ENCODE measurements at places on chromosomes 12 and 14.

- H3K4me1 ChIP-seq: peaks cover 19% of the 10 kb centered on the region
- no peaks in the 10 kb centered on the region for H3K36me3 ChIP-seq
- H3K27ac ChIP-seq: no peak overlapping the region
- no peak overlapping the region for H3K4me3 ChIP-seq
- H3K27me3 ChIP-seq: peaks cover 17% of the 10 kb centered on the region
- DNase-seq: no peak
Measured at GRCh38 chr12:124604264-124604680, 36.9 kb upstream of the NCOR2 start.

GRCh38 chr12:63940310-63941005, 96.0 kb downstream of the SRGAP1 start:
- no peaks in the 10 kb centered on the region for H3K27me3 ChIP-seq
- DNase-seq: no peak
- H3K27ac ChIP-seq: no peak overlapping the region
- peaks cover 3% of the 10 kb centered on the region for H3K4me1 ChIP-seq
- no peaks in the 10 kb centered on the region for H3K36me3 ChIP-seq

GRCh38 chr12:2239381-2239871, 186.6 kb downstream of the CACNA1C start:
- DNase-seq: no peak
- H3K27me3 ChIP-seq: peaks cover 19% of the 10 kb centered on the region
- no peak overlapping the region for H3K4me3 ChIP-seq

GRCh38 chr12:58575256-58575655, 345.0 kb downstream of the LRIG3 start:
- H3K27ac ChIP-seq: no peak overlapping the region
- no peaks in the 10 kb centered on the region for H3K27me3 ChIP-seq
- H3K4me1 ChIP-seq: no peaks in the 10 kb centered on the region

DNA sequence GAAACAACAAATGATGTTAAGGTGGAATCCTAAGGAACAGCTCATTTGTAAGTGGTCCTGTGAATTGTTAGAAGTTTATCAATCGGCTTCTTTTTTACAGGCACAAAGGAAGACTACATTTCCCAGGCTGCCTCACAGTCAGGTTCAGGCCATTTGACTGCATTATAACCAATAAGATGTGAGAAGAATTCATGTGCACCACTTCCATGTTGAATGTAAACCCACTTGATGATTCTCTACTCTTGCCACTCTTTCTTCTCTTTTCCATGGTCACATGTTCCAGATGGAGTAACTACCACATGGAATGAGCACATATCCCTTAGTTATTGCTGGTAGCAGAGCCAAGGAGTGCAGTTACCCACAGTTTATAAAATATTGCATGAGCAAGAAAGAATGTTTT, 67.1 kb upstream of the GZMB start:
- H3K36me3 ChIP-seq: peaks cover 3% of the 10 kb centered on the region
- no peak for DNase-seq
- no peaks in the 10 kb centered on the region for H3K27me3 ChIP-seq

- H3K4me1 ChIP-seq: no peaks in the 10 kb centered on the region
- no peaks in the 10 kb centered on the region for H3K27me3 ChIP-seq
- H3K4me3 ChIP-seq: no peak overlapping the region
- H3K36me3 ChIP-seq: no peaks in the 10 kb centered on the region
- no peak for DNase-seq
- H3K27ac ChIP-seq: no peak overlapping the region
Measured at GRCh38 chr12:81350309-81350708, 272.4 kb downstream of the ACSS3 start.

- H3K4me1 ChIP-seq: no peaks in the 10 kb centered on the region
- H3K27ac ChIP-seq: no peak overlapping the region
- no peaks in the 10 kb centered on the region for H3K36me3 ChIP-seq
- peaks cover 7% of the 10 kb centered on the region for H3K27me3 ChIP-seq
Measured at GRCh38 chr12:69981881-69982475, 157.0 kb downstream of the MYRFL start.

DNA sequence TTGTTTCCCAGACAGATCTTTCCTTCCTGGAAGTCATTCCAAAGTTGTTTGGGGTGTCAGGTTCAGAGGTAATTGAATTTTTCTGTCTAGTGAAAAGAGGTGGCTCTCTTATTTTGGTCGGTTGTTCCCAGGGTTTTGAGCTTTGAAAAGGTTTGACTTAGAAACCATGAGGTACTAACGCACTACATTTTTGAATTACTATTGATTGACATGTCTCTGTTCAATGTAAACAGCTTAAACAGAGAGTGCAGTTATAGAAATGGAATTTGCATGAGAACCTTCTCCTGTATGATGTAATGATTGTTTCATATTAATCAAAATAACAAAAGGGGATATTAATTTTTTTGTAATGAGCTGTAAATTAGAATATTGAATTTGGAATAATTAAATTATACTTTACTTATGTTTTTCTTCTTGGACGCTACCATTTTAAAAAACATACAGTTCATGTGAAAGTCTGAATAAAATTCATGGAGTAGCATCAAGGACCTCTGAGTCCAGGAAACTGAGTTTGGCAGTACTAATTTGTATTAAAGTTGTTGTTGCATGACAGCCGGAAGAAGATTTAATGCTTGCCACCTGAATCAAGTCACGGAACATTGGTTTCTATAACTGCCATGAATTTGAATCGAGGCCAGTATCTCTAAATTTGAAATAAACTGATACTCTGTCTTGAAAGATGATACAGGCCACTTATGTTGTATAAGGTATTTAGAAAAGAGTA, 41.7 kb downstream of the NPAS3 start:
- no peaks in the 10 kb centered on the region for H3K4me1 ChIP-seq
- H3K4me3 ChIP-seq: no peak overlapping the region
- no peaks in the 10 kb centered on the region for H3K27me3 ChIP-seq
- no peaks in the 10 kb centered on the region for H3K36me3 ChIP-seq
- H3K27ac ChIP-seq: no peak overlapping the region
